ENCODE measurements at places on chromosomes 7 and 10.

GRCh38 chr7:86130268-86130667, 513.4 kb upstream of the GRM3 start:
- no peak for DNase-seq

GRCh38 chr10:98391065-98391464, 23.9 kb downstream of the PYROXD2 start:
- DNase-seq = no peak

- DNase-seq = no peak
Observed at GRCh38 chr7:149826344-149827088, 11.7 kb upstream of the ZNF862 start.

- no peak for DNase-seq
Observed at GRCh38 chr10:16673443-16673842, 143.8 kb downstream of the RSU1 start.

DNA sequence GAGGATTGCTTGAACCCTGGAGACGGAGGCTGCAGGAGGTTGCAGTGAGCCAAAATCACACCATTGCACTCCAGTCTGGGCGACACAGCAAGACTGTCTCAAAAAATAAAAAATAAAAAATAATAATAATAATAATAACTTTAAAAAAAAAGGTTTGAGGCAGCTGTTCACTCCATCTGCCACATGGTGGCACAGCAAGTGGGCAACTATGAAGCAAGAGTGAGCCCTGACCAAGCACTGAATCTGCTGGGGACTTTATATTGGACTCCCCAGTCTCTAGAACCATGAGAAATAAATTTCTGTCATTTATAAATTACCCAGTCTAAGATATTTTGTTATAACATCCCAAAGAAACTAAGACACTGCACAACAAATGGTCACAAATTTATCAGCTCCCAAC, 14.6 kb upstream of the BRI3 start:
- no peak for DNase-seq

DNA sequence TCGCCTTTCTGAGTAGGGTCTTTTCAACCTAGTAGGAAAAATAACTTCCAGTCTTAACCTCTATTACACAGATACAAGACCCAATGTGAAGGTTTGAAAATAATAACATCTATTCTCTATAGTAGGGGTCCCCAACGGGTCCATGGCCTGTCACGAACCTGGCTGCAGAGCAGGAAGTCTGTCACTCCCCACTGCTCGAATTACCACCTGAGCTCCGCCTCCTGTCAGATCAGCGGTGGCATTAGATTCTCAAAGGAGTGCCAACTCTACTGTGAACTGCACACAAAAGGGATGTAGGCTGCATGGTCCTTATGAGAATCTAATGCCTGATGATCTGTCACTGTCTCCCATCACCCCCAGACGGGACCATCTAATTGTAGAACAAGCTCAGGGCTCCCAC, 7.4 kb downstream of the YWHAG start:
- no peak for DNase-seq

DNA sequence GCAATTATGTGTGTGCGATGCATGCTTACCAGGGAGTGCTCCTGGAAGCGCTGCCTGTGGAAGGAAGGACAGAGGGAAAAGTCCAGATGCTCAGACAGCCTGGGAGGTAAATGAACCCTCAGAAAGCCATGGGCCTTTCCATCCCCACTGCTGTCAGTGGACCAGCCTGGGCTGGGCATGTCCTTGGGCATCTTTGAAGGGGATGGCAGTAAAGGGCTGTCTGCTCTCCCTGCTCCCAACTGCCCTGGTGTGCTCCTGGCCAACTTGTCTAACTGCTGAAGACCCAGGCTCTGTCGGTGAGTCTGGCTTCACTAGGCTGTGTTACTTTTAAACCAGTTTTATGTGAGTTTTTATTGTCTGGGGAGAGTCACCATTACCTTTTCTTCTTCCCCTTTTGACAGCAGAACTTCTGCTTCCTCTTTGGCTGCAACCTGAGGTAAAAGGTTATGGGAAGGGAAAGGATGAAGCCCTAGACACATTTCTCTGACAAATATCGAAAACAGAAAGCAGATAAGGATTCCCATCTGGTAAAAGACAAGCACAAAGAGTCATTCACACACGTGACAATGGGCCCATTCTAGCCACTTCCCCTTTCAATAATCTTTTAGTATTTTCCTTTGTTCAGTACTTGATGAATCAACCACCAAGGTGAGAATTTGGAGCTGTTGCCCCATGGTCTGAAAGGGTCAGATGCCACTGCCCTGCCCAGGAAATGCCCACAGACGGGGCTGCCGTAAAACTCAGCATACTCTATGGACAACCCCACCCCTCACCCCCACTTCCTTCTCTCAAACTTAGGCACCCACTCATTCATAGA, 27.6 kb upstream of the PIK3AP1 start:
- no peak for DNase-seq

- DNase-seq = peak; percentile 69
Observed at GRCh38 chr10:68550747-68551411, 9.3 kb upstream of the TET1 start.

DNA sequence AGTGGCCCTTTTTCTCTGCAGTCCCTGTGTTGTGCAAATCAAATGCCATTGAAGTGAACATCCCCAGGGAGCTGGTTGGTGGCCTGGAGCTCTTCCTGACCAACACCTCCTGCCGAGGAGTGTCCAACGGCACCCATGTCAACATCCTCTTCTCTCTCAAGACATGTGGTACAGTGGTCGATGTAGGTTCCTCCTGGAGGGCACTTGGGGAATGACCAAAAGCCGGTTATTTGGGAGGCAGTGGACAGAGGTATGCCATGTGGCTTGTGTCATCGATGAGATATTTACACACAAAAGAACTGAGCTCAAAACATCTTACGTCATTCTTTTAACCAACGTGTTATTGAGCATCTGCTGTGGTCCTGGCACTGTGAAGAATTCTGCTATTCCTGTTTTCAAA, 19.7 kb downstream of the OIT3 start:
- DNase-seq = no peak

DNA sequence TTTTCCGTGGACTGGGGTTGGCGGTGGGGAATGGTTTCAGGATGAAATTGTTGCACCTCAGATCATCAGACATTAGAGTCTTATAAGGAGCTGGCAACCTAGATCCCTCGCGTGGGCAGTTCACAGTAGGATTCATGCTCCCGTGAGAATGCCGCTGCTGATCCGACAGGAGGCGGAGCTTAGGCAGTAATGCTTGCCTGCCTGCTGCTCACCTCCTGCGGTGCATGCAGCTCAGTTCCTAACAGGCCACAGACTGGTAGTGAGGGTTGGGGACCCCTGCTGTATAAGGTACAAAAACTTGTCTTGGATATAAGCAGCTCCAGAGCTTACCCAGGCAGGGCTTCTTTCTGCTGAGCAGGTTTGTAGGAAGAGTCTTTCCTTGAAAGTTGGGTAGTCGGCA, 53.9 kb downstream of the SHH start:
- no peak for DNase-seq

GRCh38 chr7:5797716-5798115, 16.3 kb upstream of the RNF216 start:
- DNase-seq = no peak
